Spinal cord (tissue), 10 donors: ENCODE measurements at places on chromosomes 13 and 19. TPM values are rescaled to one million over a fixed set of nuclear protein-coding genes. Genes with fewer than 3 reads are reported as not detected.

GRCh38 chr19:15074371-15074770 lies 7.6 kb upstream of the OR1I1 start:
- no peaks in the 10 kb centered on the region for H3K4me1 ChIP-seq
- no peaks in the 10 kb centered on the region for H3K36me3 ChIP-seq
- no peak overlapping the region for H3K4me3 ChIP-seq

DNA sequence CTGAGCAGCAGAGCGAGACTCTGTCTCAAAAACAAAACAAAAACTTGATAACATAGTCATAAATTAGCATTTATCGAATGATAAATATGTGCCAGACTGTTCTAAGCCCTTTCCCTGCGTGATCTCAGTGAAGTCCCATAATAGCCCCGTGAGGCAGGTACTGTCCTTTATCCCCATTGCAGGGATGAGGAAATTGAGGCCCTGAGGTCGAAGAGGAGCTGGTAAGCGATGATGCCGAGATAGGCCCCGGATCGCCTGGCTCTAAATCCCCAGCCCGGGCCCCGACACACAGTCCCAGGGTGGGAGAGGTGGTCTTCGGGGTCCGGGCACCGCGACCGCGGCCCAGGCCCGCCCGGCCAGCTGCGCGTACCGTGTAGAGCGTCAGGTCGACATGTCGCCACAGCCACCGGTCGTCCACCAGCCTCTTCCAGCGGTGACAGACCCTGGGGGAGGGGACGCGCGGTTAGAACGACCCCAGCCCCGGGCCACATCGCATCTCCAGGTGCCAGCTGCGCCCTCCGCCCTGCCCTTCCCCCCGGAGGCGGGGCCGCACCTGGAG lies 625 bp downstream of the FBXL12 start:
- H3K4me1 ChIP-seq, result peaks cover 15% of the 10 kb centered on the region
- H3K4me3 ChIP-seq, result peak overlapping the region; percentile 80
- H3K27me3 ChIP-seq, result no peaks in the 10 kb centered on the region
- DNase-seq, result no peak
- peaks cover 3% of the 10 kb centered on the region for H3K36me3 ChIP-seq

DNA sequence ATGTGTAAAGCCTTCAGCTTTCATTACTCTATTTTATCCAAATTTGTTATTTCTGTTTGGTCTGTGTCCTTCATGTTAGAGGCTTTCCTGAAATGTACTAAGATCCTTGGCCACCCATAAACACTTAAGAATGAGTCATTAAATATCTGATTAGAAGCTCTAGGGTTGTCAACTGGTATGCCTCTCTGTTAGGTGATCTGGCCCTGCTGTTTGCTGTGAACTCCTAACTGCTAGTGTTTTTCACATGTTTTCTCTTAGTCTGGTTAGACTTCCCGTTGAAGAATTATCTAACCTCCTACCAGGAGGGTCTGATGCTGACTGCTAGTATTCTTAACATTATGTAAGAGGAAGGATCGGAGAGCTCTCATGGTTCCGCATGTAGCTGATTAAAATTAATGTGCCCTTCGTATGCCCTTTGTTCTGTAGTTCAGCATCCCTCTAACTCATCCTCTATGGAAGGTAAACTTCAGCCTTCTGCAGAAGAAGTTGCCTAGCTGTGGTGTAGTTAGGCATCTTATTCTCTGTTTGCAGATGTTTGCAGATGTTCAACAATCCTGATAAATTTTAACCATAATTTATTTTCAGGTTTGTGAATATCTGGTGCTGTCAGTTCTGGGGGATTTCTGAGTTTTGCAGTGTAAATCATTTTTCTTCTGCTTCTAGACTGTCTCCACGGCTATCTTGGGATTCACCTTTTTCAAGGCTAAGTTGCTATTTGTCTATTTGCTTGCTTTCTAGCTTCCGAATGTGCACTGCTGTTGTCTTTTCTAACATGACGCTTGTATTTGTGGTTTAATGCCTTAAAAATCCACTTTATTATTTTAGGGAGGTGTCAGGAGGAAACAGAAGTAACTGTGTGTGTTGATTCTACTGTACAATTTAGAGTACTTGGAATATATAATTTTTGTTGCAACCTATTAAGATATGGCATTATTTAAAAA lies 207.2 kb upstream of the SPRY2 start:
- H3K4me1 ChIP-seq, result peaks cover 3% of the 10 kb centered on the region
- no peak overlapping the region for H3K4me3 ChIP-seq
- H3K27ac ChIP-seq, result no peak overlapping the region
- no peaks in the 10 kb centered on the region for H3K27me3 ChIP-seq

GRCh38 chr19:31761281-31761913 lies 412.2 kb upstream of the TSHZ3 start:
- no peaks in the 10 kb centered on the region for H3K27me3 ChIP-seq
- H3K27ac ChIP-seq, result no peak overlapping the region
- no peak for DNase-seq
- no peaks in the 10 kb centered on the region for H3K36me3 ChIP-seq

DNA sequence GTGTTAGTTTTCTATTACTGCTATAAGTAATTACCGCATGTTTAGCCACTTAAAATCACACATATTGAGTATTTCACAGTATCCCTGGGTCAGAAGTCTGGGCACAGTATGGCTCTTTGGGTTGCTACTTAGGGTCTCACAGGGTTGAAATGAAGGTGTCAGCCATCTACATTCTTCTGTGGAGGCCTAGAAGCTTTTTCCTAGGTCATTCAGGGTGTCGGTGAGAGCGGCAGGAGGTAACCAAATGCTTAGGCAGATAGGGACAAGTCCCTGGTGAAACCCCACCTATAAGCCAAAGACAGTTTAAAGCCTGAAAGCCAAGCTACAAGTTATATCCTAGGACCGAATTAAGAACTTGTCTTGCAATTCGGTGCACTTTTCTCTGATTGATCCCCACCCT lies 856.7 kb downstream of the PCDH17 start:
- no peaks in the 10 kb centered on the region for H3K36me3 ChIP-seq
- H3K27me3 ChIP-seq, result no peaks in the 10 kb centered on the region
- no peak overlapping the region for H3K4me3 ChIP-seq
- H3K27ac ChIP-seq, result no peak overlapping the region
- no peaks in the 10 kb centered on the region for H3K4me1 ChIP-seq

GRCh38 chr13:87093399-87093798 lies 577.8 kb upstream of the SLITRK5 start:
- no peak for DNase-seq
- no peaks in the 10 kb centered on the region for H3K4me1 ChIP-seq
- H3K27me3 ChIP-seq, result no peaks in the 10 kb centered on the region
- H3K27ac ChIP-seq, result no peak overlapping the region
- H3K36me3 ChIP-seq, result no peaks in the 10 kb centered on the region

The ZNF626 gene
- 19.1 TPM for total RNA-seq

The SHISA2 gene
- total RNA-seq, result 8.5 TPM

The MYO16 gene
- total RNA-seq, result 51.7 TPM

The HSH2D gene
- total RNA-seq, result 0.11 TPM

DNA sequence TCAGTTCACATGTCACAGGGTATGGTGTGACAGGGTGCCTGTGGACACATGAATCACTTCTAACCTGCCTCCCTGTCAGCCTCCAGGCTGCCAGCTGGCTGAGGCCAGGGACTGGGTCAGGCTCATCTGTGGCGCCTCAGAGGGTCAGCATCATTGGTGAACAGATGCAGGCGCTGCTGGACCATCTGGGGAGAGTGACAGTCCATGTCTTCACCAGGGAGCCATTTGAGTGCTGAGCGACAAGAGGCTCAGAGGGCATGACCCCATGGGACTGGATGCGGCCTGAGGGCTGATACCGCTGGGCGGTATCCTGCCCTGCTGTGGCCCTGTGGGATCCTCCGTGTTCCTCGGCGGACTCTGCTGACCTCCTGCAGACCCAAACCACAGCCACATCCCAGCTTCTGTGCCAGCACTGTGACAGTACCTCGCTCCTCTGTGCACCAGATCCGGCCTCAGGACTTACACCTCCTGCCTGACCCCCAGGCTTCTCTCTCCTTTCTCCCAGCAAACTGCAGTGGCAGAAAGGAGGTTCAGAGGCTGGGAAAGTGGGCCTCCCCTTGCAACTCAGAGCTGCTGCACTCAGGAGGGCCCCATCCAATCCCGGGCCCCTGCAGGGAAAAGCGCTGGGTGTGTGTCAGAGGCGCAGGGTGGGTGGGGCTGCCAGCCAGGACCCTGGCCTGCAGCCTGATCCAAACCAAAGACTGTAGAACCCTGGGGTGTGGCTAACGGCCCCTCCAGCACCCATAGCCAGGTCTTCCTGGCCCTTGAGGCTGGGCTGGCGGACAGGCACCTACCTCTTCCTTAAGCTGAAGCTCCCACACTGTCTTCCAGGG lies 10.2 kb downstream of the ACTMAP start:
- H3K36me3 ChIP-seq, result peaks cover 72% of the 10 kb centered on the region
- no peaks in the 10 kb centered on the region for H3K27me3 ChIP-seq
- no peak overlapping the region for H3K4me3 ChIP-seq
- peak overlapping the region; percentile 73 for H3K27ac ChIP-seq
- peaks cover 15% of the 10 kb centered on the region for H3K4me1 ChIP-seq

The ZNF415 gene
- 27.3 TPM for total RNA-seq

The RAB11B gene
- total RNA-seq, result 34.1 TPM

DNA sequence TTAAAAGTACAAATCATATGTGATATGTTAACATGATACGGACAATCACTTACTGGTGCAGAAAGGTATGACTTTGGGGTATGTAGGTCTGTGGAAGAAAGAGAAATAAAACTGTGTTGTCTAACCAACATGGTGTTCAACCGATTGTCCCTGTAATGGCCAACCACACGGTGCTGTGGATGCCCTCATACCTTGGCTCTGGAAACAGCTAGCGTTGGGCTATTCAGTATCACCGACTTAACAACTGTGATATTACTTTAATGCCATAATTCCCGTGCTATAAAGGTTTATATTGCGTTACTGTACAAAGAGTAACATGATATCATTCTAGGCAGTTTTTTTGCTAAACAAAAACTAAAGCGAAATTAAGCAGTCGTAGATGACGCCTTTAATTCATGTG lies 448.3 kb downstream of the EFNB2 start:
- no peaks in the 10 kb centered on the region for H3K27me3 ChIP-seq
- H3K4me1 ChIP-seq, result peaks cover 3% of the 10 kb centered on the region
- DNase-seq, result no peak
- H3K27ac ChIP-seq, result no peak overlapping the region
- H3K4me3 ChIP-seq, result no peak overlapping the region

The ATP8B3 gene
- total RNA-seq, result 1.1 TPM

DNA sequence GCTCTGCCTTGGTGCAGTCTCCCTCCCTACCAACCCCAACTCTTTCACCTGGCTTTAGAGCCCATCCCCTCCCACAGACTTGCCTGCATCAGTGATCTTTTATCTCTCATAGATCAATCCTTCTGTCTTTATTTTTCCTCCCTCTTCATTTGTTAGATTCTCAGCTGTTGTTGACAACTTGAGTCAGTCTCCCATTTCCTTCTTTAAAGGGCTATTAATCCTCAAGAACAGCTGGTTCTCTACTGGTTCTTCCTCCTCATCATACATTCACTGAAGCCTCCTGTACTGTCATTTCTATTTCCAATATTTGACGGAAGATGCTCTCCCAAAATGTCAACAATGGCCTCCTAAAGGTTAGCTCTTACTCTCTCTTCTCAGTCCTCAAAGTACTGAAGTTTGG lies 408.2 kb downstream of the TBC1D4 start:
- no peaks in the 10 kb centered on the region for H3K36me3 ChIP-seq
- no peak for DNase-seq
- no peak overlapping the region for H3K4me3 ChIP-seq
- H3K4me1 ChIP-seq, result no peaks in the 10 kb centered on the region
- H3K27ac ChIP-seq, result no peak overlapping the region

The NR1H2 gene
- total RNA-seq, result 24.4 TPM

- DNase-seq, result no peak
- no peaks in the 10 kb centered on the region for H3K36me3 ChIP-seq
- H3K27me3 ChIP-seq, result no peaks in the 10 kb centered on the region
- H3K27ac ChIP-seq, result no peak overlapping the region
- peaks cover 5% of the 10 kb centered on the region for H3K4me1 ChIP-seq
These were observed 79.5 kb upstream of the MYO16 start for GRCh38 chr13:108549934-108550333.

GRCh38 chr13:51240178-51240577 lies 18.0 kb downstream of the FAM124A start:
- H3K27ac ChIP-seq, result no peak overlapping the region
- no peaks in the 10 kb centered on the region for H3K27me3 ChIP-seq
- DNase-seq, result no peak
- H3K36me3 ChIP-seq, result no peaks in the 10 kb centered on the region
- peaks cover 17% of the 10 kb centered on the region for H3K4me1 ChIP-seq
- H3K4me3 ChIP-seq, result no peak overlapping the region

DNA sequence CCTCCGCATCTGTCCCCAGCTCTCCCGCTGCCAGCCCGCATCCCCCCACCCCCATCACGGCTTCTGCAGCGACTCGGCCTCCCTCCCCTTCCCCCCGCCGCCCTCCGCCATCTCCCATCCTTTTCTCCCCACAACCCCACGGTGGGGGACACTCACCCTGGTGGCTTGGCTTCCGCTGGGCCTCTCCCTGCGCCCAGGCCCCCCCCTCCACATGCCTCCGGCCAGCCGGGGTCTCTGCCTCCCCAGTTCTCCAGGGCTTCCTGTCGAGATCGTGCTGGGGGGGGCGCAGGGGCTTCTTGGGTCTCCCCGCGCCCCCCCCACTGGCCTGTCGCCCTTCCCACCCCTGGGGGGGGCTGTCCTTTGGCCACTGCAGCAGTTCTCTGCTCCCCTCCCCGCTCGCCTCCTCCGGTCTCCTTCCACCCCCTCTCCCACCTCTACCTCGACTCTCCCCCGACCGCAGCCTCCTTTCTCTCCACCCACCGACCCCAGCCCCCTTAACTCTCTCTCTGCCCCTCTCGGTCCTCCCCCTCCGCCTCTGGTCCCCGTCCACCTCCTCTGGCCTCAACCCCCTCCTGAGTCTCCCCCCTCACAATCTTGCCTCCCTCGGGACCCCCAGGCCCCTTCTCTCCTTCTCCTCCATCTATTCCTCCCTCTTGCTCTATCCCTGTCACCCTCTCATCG lies 17.1 kb downstream of the LRRC4B start:
- H3K36me3 ChIP-seq, result peaks cover 63% of the 10 kb centered on the region
- DNase-seq, result no peak
- no peaks in the 10 kb centered on the region for H3K27me3 ChIP-seq
- peaks cover 86% of the 10 kb centered on the region for H3K4me1 ChIP-seq
- peak overlapping the region; percentile 84 for H3K27ac ChIP-seq

The CGB2 gene
- total RNA-seq, result not detected

- peaks cover 4% of the 10 kb centered on the region for H3K4me1 ChIP-seq
- DNase-seq, result no peak
- H3K4me3 ChIP-seq, result no peak overlapping the region
- no peak overlapping the region for H3K27ac ChIP-seq
- no peaks in the 10 kb centered on the region for H3K27me3 ChIP-seq
- no peaks in the 10 kb centered on the region for H3K36me3 ChIP-seq
These were observed 25.0 kb downstream of the LRCH1 start for GRCh38 chr13:46577696-46578589.
